ENCODE measurements at places on chromosomes 2 and 18. TPM values are rescaled to one million over a fixed set of nuclear protein-coding genes. Genes with fewer than 3 reads are reported as not detected.

- H3K36me3 ChIP-seq = no peaks in the 10 kb centered on the region
- H3K4me3 ChIP-seq = no peak overlapping the region
- H3K27me3 ChIP-seq = no peaks in the 10 kb centered on the region
- H3K27ac ChIP-seq = no peak overlapping the region
Measured at GRCh38 chr2:137183206-137183898, 418.0 kb downstream of the THSD7B start.

DNA sequence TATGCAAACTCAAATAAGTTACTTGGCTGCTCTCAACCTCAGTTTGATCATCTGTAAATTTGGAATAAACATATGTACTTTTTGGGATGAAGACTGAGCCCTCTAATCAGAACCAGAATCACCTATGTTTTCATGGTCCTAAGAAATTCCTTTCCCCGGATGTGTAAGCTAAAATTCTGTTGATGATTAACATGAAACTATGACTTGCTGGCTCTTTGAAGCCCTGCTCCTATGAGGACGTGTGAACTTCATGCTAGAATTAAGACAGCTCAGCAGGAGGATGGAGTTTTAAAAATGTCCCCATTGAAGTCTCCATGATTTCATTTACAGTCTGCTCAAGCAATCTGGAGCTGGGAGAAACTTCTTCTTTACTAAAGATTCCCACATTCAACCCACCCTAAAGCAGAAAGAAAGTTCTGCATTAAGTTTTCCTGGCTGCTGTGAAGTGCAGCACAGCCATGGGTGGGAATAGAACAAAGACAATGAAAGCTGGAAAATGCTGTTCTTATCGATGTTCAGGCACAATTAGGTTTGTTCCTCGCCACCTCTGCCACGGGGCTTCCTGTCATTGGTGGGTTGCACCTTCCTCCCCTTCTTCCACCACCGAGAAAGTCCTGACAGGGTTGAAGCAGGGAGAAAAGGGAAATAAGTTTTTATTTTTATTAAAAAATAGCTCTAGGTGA, 50.9 kb downstream of the ADCYAP1 start:
- no peak for DNase-seq
- H3K27ac ChIP-seq = no peak overlapping the region
- peaks cover 3% of the 10 kb centered on the region for H3K27me3 ChIP-seq
- no peak overlapping the region for H3K4me3 ChIP-seq

- no peaks in the 10 kb centered on the region for H3K4me1 ChIP-seq
- DNase-seq = no peak
- H3K27me3 ChIP-seq = no peaks in the 10 kb centered on the region
- H3K4me3 ChIP-seq = no peak overlapping the region
- no peaks in the 10 kb centered on the region for H3K36me3 ChIP-seq
Measured at GRCh38 chr2:151113318-151113717, 148.3 kb downstream of the RBM43 start.

DNA sequence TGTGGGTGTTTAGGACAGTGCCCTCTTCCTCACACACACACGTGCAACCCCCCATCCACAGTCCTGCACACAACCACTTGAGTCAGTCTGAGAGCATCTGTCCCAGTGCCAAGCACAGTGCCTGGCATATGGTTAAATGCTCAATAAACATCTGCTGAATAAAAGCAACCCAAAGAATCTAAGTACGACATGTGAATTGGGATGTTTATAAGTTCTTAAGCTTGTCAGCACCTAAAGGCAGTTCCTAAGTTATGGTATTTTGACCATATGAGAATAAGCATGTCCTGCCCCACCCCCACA, 37.8 kb downstream of the CAPN13 start:
- H3K27ac ChIP-seq = no peak overlapping the region
- no peaks in the 10 kb centered on the region for H3K36me3 ChIP-seq
- DNase-seq = no peak
- H3K4me1 ChIP-seq = no peaks in the 10 kb centered on the region
- H3K27me3 ChIP-seq = peaks cover 53% of the 10 kb centered on the region

DNA sequence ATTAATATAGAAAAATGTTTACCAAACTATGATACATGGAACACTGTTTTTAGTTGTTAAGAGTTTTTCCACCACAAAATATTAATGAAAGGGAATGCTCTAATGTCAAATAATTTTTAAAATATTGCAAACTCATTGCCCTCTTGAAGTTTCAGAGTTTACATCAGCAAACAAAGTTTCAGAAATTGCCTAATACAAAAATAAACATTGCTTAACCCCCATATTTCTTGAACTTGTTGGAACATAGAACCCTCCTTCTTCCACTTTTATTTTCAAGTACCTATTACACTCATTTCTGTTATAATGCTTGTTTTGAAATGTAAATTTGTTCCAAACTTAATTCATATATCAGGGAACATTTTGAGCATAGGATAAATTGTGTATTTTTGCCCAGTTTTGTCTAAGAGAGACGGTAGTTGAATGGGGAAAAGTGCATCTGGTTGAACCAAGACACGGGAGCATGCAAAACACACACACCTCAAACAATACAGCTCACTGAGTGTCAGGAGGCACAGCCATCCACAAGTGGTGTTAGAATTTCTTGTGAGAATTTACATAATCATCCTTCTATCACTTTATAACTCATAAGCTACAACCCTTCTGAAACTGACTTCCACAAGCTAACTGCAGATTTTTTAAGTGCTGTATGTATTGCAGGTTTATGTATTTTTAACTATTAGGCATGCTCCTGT, 5.3 kb upstream of the MC4R start:
- H3K27me3 ChIP-seq = no peaks in the 10 kb centered on the region
- H3K36me3 ChIP-seq = no peaks in the 10 kb centered on the region
- H3K4me1 ChIP-seq = peaks cover under 1% of the 10 kb centered on the region
- DNase-seq = no peak
- no peak overlapping the region for H3K4me3 ChIP-seq

DNA sequence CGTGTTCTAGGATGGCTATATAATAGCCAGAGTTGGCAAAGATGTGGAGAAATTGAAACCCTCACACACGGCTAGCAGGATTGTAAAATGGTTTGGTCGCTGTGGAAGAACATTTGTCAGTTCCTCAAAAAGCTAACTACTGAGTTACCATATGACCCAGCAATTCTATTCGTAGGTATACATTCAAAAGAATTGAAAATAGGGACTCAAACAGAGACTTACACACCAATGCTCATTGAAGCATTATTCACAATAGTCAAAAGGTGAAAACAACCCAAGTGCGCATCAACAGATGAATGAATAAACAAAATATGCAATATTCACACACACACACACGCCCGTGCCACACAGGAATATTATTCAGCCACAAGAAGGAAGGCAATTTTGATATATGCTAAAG, 98.7 kb downstream of the PLA2R1 start:
- no peaks in the 10 kb centered on the region for H3K27me3 ChIP-seq
- H3K4me1 ChIP-seq = peaks cover 9% of the 10 kb centered on the region
- no peak overlapping the region for H3K27ac ChIP-seq
- H3K4me3 ChIP-seq = no peak overlapping the region
- no peaks in the 10 kb centered on the region for H3K36me3 ChIP-seq

- peaks cover 5% of the 10 kb centered on the region for H3K4me1 ChIP-seq
- no peak for DNase-seq
- H3K4me3 ChIP-seq = no peak overlapping the region
- no peaks in the 10 kb centered on the region for H3K36me3 ChIP-seq
- H3K27me3 ChIP-seq = no peaks in the 10 kb centered on the region
- no peak overlapping the region for H3K27ac ChIP-seq
Measured at GRCh38 chr2:156909983-156910382, 347.5 kb upstream of the GALNT5 start.

GRCh38 chr18:47166294-47166693, 9.9 kb downstream of the IER3IP1 start:
- no peaks in the 10 kb centered on the region for H3K36me3 ChIP-seq
- H3K4me1 ChIP-seq = no peaks in the 10 kb centered on the region
- no peak for DNase-seq
- H3K4me3 ChIP-seq = no peak overlapping the region
- H3K27ac ChIP-seq = no peak overlapping the region
- no peaks in the 10 kb centered on the region for H3K27me3 ChIP-seq

GRCh38 chr2:201058914-201059313, 12.6 kb downstream of the HYCC2 start:
- H3K27ac ChIP-seq = no peak overlapping the region
- no peak overlapping the region for H3K4me3 ChIP-seq
- no peaks in the 10 kb centered on the region for H3K36me3 ChIP-seq
- DNase-seq = no peak
- no peaks in the 10 kb centered on the region for H3K4me1 ChIP-seq
- no peaks in the 10 kb centered on the region for H3K27me3 ChIP-seq

DNA sequence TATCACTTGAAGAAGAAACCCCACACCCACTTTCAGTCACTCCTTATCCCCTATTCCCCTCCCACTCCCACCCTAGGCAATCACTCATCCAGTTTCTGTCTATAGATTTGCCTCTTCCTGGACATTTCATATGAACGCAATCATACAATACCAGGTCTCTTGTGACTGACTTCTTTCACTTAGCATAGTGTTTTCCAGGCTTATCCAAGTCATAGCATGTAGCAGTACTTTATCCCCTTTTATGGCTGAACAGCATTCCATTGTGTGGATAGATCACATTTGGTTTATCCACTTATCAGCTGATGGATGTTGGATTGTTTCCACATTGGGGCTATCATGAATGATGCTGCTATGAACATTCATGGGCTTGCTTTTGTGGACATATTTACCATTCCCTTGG, 6.6 kb downstream of the CFAP221 start:
- H3K4me1 ChIP-seq = no peaks in the 10 kb centered on the region
- H3K27me3 ChIP-seq = no peaks in the 10 kb centered on the region
- no peak overlapping the region for H3K4me3 ChIP-seq

GRCh38 chr2:78411303-78411702, 614.2 kb upstream of the REG3G start:
- no peak overlapping the region for H3K4me3 ChIP-seq
- H3K27me3 ChIP-seq = no peaks in the 10 kb centered on the region
- no peaks in the 10 kb centered on the region for H3K36me3 ChIP-seq
- no peak for DNase-seq

DNA sequence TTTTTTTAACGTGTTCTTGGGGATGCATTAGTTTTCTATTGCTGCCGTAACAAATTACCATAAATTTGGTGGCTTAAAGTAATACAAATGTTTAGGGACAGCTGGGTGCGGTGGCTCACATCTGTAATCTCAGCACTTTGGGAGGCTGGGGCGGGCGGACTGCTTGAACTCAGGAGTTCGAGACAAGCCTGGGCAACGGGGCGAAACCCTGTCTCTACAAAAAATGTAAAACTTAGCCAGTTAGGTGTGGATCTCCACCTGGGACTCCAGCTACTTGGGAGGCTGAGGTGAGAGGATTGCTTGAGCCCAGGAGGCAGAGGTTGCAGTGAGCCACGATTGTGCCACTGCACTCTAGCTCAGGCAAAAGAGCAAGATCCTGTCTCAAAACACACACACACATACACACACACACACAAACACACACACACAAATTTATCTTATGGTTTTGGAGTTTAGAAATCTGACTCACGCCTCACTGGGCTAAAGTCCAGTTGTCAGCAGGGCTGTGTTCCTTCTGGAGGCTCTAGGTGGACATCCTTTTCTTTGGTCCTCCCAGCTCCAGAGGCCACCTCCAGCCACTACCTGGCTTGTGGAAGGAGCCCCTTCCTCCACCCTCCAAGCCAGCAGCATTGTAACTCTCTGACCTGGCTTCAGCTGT, 76.1 kb downstream of the SEPTIN10 start:
- H3K27ac ChIP-seq = no peak overlapping the region
- H3K36me3 ChIP-seq = no peaks in the 10 kb centered on the region
- H3K4me1 ChIP-seq = no peaks in the 10 kb centered on the region
- no peak overlapping the region for H3K4me3 ChIP-seq
- DNase-seq = no peak

- H3K4me3 ChIP-seq = no peak overlapping the region
- H3K4me1 ChIP-seq = no peaks in the 10 kb centered on the region
- no peaks in the 10 kb centered on the region for H3K36me3 ChIP-seq
- H3K27me3 ChIP-seq = no peaks in the 10 kb centered on the region
- no peak for DNase-seq
Measured at GRCh38 chr2:67258122-67258521, 139.0 kb upstream of the ETAA1 start.

GRCh38 chr2:207926133-207926988, 99.0 kb downstream of the PLEKHM3 start:
- peaks cover 5% of the 10 kb centered on the region for H3K4me1 ChIP-seq
- H3K4me3 ChIP-seq = no peak overlapping the region
- no peak overlapping the region for H3K27ac ChIP-seq
- DNase-seq = no peak
- H3K36me3 ChIP-seq = no peaks in the 10 kb centered on the region

DNA sequence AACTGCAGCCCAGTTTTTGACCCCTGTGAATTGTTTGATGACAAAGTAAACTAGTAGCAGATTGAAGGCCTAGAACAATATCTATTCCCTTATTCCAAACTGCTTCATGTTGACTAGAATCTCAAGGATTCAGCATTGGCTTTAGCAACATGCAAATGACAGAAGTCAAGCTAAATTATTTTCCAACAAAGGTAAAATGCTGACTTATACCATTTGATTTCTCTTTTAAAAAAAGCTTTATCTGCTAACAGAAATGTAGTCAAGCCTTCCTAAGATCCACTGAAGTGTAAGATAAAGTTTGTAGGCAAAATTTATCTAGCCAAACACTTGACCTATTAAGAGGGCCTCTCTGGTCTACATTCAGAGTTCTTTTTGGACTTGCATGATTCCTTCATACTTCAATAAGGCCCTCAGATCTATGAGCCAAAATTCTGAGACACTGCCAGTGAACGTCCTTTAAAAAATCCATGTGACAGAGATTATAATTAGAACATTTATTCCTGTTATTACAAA, 9.5 kb upstream of the CYBRD1 start:
- no peak overlapping the region for H3K27ac ChIP-seq
- peaks cover 13% of the 10 kb centered on the region for H3K4me1 ChIP-seq
- no peaks in the 10 kb centered on the region for H3K27me3 ChIP-seq
- H3K4me3 ChIP-seq = no peak overlapping the region

DNA sequence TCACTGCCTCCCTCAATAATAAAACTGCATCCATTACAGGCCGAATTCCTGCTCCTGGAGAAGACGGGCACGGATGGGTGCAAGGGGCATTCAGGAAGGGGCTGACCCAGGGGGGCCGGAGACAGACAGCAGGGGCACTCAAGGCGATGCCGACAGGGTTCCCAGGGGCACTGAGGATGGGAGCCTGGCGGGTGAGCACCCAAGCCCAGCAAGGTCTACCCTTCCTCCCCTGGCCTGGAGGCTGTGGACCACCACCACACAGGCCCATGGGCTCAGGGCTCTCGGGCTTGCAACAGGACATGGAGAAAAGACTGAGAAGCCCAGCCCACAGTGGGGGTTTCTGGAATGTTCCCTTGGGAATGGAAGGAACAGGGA, 104.7 kb upstream of the ODC1 start:
- no peaks in the 10 kb centered on the region for H3K27me3 ChIP-seq
- DNase-seq = no peak
- H3K4me1 ChIP-seq = no peaks in the 10 kb centered on the region
- no peaks in the 10 kb centered on the region for H3K36me3 ChIP-seq
- no peak overlapping the region for H3K4me3 ChIP-seq

GRCh38 chr2:17918789-17919188, 40.3 kb downstream of the KCNS3 start:
- no peaks in the 10 kb centered on the region for H3K36me3 ChIP-seq
- no peak overlapping the region for H3K4me3 ChIP-seq
- H3K4me1 ChIP-seq = no peaks in the 10 kb centered on the region
- DNase-seq = no peak
- H3K27me3 ChIP-seq = no peaks in the 10 kb centered on the region
- no peak overlapping the region for H3K27ac ChIP-seq

Gene L3MBTL4
- not detected for total RNA-seq

Gene PLGLB2
- total RNA-seq = 0.91 TPM

Gene GAREM1
- total RNA-seq = 11.1 TPM

Gene CYB5A
- 37.7 TPM for total RNA-seq

Gene PDE11A
- 0.61 TPM for total RNA-seq

Gene C1QL2
- not detected for total RNA-seq

Gene ST8SIA3
- total RNA-seq = not detected

Gene RUFY4
- 0.27 TPM for total RNA-seq

Gene ZNF892
- 0.27 TPM for total RNA-seq

Gene SULT1C4
- total RNA-seq = not detected

Gene EIF2AK3
- total RNA-seq = 8.9 TPM

Gene RGPD3
- 0.15 TPM for total RNA-seq

Gene MC2R
- total RNA-seq = not detected

Gene FSHR
- not detected for total RNA-seq

Data from HCT116 (cell line).